ENCODE measurements at places on chromosomes 6 and 20.

DNA sequence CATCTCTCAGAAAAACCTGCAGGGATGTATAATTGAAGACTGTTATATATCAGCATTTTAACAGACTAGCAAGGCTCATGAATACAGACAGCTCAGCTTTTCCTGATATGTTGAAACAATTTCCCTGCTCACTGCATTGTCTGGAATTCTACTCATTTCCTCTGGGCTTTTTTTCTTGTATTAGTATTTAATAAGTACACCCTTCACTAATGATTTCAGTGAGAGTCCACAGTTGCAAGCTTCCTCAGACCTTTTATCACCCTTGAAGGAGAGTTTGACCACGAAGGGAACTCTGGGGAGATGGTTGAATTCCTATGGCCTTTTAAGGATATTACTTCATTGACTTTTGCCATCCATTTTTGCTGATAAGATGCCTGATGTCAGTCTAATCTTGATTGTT is 248.7 kb downstream of the ADGB start:
- no peak for DNase-seq

DNA sequence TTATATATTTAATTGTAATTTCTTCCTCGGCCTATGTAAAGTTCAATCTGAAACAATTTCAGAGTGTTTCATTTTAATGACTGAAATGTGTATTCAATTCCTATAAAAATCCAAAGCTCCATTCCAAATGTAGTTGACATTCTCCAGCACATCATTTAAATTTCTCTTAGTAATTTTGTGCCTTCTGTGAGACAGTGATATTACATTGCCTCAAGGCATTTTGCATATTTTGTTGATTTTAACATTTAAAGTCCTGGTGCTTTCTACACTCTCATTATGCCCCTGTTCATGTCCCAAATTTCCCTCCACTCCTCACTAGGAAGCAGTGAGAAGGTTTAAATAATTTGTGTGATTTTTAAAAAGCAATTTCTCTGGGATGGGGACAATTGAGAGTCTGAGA is 34.1 kb upstream of the THEMIS start:
- no peak for DNase-seq

GRCh38 chr20:40470445-40471260 is 218.4 kb downstream of the MAFB start:
- no peak for DNase-seq

DNA sequence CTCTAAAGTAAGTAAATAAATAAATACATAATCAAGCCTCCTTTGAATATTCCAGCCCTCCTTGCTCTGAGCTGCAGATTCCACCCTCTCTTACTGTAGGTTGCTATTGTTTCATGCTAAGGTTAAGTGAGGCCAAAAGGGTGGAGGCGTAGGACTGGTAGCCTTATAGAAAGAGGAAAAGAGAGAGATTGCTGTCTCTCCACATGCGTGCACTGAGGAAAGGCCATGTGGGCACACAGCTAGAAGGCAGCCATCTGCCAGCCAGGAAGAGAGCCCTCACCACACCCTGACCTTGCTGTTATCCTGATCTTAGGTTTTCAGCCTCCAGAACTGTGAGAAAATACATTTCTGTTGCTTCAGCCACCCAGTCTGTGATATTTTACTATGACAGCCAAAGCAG is 87.4 kb upstream of the SHLD1 start:
- DNase-seq: no peak

DNA sequence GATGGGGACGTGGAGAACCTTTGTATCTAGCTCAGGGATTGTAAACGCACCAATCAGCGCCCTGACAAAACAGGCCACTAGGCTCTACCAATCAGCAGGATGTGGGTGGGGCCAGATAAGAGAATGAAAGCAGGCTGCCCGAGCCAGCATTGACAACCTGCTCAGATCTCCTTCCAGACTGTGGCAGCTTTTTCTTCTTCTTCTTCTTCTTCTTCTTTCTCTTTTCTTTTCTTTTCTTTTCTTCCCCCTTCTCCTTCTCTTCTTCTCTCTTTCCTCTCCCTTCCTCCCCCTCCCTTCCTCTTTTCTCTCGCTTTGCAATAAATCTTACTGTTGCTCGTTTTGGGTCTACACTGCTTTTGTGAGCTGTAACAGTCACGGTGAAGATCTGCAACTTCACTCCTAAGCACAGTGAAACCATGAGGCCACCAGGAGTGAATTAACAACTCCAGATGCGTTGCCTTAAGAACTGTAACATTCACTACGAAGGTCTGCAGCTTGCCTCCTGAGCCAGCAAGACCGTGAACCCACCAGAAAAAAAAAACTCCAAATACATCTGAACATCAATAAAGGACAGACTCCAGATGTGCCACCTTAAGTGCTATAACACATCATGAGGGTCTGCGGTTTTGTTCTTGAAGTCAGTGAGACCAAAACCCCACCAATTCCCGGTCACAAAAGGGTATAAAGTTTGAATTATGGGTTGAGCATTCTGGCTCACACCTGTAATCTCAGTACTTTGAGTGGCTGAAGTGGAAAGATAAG is 19.6 kb upstream of the SERPINB1 start:
- no peak for DNase-seq

DNA sequence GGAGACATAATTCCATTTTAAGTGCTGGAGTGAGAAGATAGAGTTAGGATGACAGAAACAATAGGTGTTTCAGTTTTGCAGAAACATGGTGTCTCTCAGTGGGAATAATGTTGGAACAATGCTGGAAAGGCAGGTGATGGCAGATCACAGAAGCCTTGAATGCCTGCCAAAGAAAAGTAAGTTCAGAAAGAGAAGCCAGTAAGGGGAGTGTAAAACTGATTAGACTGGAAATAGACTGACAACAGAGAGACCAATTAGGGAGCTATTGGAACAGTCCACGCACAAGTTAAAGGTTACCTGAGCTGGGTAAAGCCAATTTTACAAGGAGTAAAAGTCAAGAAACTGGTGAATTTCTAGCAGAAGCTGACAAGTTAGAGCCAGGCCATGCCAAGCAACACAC is 142.9 kb downstream of the TFAP2A start:
- DNase-seq: no peak

- no peak for DNase-seq
These were observed 612.3 kb downstream of the UTRN start for GRCh38 chr6:144897441-144897921.

GRCh38 chr6:137247724-137248123 is 28.5 kb upstream of the IFNGR1 start:
- DNase-seq: no peak

DNA sequence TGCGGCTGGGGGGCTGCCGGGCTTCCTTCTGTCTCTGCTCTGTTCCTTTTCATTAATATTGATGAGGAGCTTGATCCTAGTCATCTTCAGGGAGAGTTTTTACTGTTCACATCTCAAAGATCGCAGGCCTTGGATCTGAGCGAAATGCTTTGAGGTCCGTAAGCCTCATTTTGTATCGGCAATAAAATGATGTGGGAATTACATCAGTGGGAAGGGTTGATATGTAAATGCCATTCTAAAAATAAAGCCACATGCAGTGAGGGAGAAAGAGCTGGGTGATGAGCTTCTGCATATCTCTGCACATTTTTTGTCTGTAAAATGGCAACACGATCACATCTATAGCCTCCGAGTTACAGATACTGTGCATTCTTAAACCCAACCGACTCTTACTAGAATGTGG is 24.9 kb downstream of the CDH26 start:
- no peak for DNase-seq

DNA sequence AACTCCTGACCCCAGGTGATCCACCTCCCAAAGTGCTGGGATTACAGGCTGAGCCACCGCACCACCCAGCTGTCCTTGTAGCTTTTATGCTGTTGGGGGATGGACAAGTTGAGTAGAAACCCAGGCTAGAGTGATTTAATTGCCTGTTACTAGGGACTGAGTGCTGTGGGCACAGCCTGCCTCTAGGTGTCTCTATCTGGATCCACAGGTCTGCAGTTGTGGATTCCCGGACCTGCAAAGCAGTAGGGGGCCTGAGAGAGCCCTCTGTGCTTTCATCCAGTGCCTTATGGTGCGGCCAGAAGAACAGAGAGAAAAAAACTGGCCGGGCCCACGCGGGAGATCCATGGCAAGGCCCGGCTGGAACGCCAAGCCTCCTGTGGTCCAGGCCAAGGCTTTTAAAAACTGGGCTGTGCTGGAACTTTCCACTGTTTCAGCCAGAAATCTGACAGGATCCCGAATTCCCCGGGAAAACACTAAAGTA is 5.2 kb downstream of the SIRPA start:
- no peak for DNase-seq

DNA sequence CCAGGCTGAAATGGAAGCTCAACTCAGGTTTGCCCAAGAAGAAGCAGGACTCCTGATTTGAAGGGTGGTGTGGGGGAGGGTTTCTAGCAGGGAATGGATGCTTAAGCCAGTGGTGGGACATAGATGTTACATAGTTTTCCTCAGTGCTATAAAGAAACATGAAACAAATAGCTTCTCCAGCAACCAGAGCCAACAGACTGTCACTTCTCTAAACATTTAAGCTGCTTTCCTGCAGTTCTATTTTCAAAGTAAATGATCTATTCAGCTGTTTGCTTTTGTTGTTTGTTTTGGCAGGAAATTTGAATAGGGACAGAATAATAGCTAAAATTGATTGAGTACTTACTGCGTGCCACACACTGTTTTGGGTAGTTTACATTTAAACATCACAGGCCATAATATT is 169.0 kb downstream of the UST start:
- no peak for DNase-seq

DNA sequence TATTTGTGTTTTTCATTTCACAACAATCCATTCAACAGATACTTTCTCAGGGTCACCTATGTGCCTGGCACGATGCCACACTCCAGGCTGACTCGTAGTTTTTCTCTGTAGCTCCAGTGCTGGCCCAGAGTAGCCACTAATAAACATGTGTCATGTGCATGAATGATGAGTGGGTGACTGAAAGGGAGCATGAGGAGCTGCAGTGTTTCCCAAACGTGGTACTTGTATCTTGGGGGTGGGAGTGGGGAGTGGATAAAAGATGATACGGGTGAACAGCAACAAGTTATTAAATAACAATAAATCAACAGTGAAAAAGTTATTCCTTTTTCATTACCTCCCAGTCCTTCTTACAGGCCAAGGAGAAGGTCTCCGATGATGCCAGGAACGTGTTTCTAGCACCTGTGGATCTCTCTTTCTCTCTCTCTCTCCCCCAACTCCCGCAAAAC is 17.1 kb downstream of the SRXN1 start:
- DNase-seq: no peak

DNA sequence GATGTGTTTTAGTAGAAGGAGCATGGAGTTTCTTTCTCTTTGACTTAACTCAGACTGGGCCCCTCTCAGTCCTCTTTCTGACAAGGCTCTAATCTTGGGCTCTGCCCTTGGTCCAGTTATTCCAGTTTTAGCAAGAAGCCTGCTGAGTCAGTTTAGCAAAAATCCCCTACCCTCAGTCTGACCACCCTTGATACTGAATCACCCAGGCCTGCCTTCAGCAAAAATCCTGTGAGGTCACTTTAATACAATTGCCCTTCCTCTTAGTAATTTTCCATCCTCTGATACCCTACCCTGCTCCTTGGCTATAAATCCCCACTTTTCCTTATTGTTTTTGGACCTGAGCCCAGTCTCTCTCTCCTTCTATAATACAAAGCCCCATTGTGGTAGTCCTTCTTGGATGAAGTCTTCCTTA is 326.7 kb upstream of the NOX3 start:
- DNase-seq: no peak

DNA sequence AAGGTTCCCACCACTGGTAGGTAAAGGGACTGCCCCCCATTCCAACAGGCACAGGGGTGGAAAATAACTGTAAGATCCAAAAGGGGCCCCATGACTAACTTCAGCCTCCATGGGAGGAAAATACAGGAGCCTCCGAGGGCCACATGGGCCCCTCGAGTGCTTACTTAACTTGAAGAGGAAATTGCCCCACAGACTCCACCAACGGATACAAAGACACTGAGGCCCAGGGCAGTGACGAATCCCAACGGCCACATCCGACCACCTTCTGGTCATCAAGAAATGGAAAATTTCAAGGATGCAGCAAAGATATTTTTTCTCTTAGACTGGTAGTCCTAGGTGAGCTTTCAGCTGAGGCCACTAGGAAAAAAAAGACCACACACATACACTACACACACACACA is 116.0 kb upstream of the MRPS10 start:
- no peak for DNase-seq

DNA sequence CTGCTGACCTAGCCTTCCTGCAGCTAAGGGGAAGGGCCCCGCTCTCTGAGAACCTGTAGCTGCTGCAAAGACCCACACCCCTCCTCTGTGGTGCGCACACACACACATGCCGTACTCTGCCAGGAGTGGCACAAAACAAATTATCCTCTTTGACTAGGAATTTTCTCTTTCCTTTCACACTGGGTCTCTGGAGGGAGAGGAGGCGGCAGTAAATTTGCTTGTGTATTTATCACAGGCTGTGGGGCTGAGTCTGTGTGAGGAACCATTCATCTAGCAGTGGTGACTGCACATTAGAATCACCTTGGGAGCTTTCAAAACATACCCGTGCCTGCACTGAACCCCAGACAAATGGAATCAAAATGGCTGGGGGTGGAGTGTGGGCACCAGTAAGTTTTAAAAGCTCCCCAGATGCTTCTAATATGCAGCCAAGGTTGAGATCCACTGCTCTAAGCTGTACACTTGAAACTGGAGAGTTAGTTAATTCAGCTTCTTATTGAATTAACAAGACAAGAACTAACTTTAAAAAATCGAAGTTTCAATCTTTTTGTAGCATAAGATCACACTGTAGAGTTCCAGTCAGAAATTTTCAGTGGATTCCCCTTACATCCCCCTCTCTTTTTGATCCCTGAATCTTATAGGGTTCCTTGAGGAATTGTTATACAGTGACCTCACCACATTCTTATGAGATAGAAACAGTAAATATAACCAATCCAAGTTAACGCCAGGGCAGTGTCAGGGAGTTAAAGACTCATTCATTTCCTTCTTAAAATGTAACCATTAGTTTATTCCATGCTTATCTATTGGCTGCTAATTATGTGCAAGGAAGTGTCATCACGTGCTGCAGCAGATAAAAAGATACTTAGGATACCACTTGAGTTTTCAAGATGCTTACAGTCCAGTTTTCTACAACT is 29.8 kb upstream of the GMDS start:
- no peak for DNase-seq

GRCh38 chr6:52641826-52642225 is 29.1 kb upstream of the TMEM14A start:
- no peak for DNase-seq

DNA sequence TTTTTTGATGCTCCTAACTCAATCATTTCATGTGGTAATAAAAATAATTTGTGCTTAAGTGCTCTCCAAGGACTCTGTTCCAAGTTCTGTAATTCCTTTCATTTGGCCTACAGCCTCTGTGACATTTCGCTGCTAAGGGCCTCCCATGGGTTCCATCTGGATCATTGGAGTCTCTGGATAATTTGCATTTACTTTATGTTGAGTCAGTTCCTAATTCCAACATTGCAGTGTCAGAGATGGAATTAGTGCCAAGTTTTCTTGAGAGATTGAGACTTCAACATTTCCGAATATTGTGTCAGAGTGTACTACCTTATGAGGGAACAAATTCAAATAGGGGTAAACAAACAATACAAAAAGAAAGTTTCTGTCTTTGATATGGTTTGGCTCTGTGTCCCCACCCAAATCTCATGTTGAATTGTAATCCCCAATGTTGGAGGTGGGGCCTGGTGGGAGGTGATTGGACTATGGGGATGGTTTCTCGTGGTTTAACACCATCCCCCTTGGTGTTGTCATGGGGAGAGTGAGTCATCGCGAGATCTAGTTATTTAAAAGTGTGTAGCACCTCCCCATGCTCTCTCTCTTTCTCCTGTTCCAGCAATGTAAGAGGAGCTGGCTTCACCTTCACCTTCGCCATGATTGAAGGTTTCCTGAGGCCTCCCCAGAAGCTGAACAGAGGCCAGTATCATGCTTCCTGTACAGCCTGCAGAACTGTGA is 244.1 kb upstream of the TBX18 start:
- DNase-seq: no peak
